ENCODE measurements at places on chromosomes 6 and 20. TPM values are rescaled to one million over a fixed set of nuclear protein-coding genes. Genes with fewer than 3 reads are reported as not detected.

GTPBP2 gene
- total RNA-seq: 30.7 TPM

STXBP5 gene
- 13.6 TPM for total RNA-seq

PLG gene
- total RNA-seq: 10.7 TPM

GABRR1 gene
- not detected for total RNA-seq

DNA sequence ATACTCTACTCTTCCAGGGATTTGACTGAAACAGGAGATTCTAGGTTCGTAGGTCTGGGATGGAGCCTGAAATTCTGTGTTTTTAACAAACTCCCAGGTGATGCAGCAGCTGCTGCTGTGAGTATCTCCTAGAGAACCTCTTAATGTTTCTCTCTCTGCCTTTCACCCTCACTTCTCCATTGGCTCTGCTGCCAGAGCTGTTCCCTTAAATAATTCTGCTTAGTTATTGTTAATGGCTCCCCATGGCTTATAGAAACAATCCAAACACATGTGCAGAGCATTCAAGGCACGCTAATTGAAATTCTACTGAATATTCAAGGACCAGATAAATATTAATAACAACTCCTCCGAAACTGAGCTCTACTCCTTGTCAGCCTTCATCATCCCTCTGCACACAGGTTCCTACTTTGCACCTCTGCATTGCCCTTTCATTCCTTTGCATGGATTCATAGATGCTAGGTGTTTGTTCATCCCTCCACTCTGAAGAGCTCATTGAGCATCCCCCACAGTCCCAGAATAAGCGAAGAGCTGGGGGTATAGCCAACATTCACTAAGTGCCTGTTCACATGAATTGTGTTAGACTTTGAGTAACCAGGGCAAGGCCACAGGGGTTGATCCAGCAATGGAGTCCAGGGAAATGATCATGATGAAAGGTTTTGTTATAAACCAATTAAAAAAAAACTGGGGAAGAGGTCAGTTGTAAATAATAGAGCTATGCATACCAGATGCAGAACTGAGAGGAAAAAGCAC lies 488.4 kb upstream of the JAG1 start:
- H3K4me3 ChIP-seq: no peak overlapping the region
- H3K4me1 ChIP-seq: peaks cover 13% of the 10 kb centered on the region
- DNase-seq: no peak

DNA sequence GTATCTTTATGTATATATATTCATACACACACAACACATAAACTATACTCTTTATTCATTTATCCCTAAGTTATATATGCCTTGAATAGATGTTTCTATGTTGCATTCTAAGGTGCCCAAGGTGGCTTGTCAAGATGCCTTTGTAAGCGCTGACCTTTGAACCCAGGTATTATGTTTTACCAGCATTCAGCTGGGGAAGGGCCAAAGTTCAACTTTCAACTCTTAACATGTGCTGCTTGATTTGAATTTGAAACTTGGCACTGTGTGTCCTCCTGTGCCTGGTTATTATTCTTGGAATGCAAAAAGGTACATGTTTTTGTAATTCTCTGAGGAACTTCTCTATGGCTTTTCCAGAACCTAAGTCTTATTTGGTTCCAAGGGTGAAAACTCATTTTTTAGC lies 146.5 kb downstream of the EDN1 start:
- no peak for DNase-seq
- no peaks in the 10 kb centered on the region for H3K27me3 ChIP-seq
- H3K4me1 ChIP-seq: no peaks in the 10 kb centered on the region
- no peak overlapping the region for H3K4me3 ChIP-seq
- H3K27ac ChIP-seq: no peak overlapping the region

GRCh38 chr6:46305833-46306232 lies 135.1 kb upstream of the ENPP5 start:
- DNase-seq: no peak
- peaks cover 4% of the 10 kb centered on the region for H3K4me1 ChIP-seq
- H3K4me3 ChIP-seq: no peak overlapping the region
- no peak overlapping the region for H3K27ac ChIP-seq
- H3K27me3 ChIP-seq: no peaks in the 10 kb centered on the region

- no peaks in the 10 kb centered on the region for H3K4me1 ChIP-seq
- H3K4me3 ChIP-seq: no peak overlapping the region
- no peak overlapping the region for H3K27ac ChIP-seq
- no peaks in the 10 kb centered on the region for H3K27me3 ChIP-seq
- DNase-seq: no peak
Observed at GRCh38 chr6:157455731-157456523, 74.9 kb downstream of the ZDHHC14 start.

DNA sequence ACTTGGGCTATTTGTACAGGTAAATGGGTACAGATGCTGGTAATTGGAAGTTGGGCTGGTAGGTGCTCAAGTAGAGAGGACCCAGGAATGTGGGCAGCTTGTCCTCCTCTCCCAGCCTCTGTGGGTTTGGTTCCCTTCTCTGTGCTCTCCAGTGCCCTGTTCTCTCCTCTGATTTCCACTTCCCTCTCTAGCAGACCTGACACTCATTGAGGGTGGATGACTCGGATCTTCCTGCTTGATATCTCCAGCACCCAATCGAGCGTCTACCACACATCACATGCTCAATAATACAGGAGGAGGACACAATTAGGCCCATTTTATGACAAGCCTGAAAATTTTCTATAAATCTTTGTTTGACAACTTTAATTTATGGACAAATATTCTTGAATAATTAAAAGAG lies 23.7 kb downstream of the CST1 start:
- H3K4me1 ChIP-seq: no peaks in the 10 kb centered on the region
- no peaks in the 10 kb centered on the region for H3K27me3 ChIP-seq
- no peak for DNase-seq
- no peak overlapping the region for H3K4me3 ChIP-seq

TINAG gene
- not detected for total RNA-seq

DNA sequence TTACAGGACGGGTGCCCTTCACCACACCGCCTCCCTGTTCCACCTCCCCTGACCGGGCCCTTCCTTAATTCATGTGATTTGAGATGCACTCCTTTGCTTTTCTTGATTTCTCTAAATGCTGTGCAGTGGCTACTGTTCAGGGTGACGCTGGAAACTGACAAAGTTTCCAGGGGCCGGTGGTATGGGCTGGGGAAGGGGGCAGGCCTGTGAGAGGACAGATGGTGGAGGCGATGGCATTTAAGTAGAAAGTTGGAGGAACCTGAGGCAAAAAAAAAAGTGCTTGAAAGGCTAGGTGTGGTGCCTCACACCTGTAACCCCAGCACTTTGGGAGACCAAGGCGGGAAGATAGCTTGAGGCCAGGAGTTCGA lies 121.6 kb upstream of the RNF24 start:
- H3K36me3 ChIP-seq: no peaks in the 10 kb centered on the region
- H3K4me3 ChIP-seq: no peak overlapping the region

B3GAT2 gene
- not detected for total RNA-seq

- no peak overlapping the region for H3K27ac ChIP-seq
- no peaks in the 10 kb centered on the region for H3K27me3 ChIP-seq
- H3K36me3 ChIP-seq: peaks cover 14% of the 10 kb centered on the region
- no peak for DNase-seq
- H3K4me3 ChIP-seq: no peak overlapping the region
- no peaks in the 10 kb centered on the region for H3K4me1 ChIP-seq
Observed at GRCh38 chr6:17423026-17423425, 29.6 kb downstream of the CAP2 start.

- peak within 1 kb of the TSS; percentile 99 for H3K4me3 ChIP-seq
- H3K4me1 ChIP-seq: peaks cover 8% of the 10 kb centered on the region
- no peaks in the 10 kb centered on the region for H3K36me3 ChIP-seq
- DNase-seq: peak; percentile 96
- H3K27ac ChIP-seq: peak within 1 kb of the TSS; percentile 74
Observed at GRCh38 chr20:1118336-1119127, at the start of gene PSMF1. PSMF1 (plus strand) TSS chr20:1118602; CDS start chr20:1118774, 172 bp downstream.

DNA sequence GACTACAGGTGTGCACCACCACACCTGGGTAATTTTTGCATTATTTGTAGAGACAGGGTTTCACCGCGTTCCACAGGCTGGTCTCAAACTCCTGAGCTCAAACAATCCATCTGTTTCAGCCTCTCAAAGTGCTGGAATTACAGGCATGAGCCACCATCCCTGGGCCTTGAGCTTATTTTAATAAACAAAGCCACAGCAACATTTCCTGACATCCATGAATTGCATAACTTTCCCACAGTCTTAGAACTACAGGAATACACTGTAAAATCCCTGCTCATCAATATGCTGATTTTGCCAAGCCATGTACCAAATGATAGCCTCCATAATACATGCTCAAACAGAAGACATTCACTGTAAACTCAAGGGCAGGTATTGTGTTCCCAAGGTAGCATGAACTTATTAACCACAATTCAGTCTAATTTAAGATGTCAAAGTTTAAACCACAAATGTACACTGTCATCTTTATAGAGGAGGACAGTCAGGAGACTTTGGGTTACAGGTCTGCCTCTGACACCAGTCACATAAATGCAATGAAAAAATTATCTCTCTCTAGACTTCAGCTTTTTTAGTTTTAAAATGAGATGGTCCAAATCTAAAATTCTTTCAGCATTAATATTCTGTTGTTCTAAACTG lies 40.0 kb downstream of the NUDT3 start:
- no peaks in the 10 kb centered on the region for H3K4me1 ChIP-seq
- no peaks in the 10 kb centered on the region for H3K27me3 ChIP-seq
- H3K36me3 ChIP-seq: no peaks in the 10 kb centered on the region
- no peak for DNase-seq

GRCh38 chr6:33692078-33692759 lies 19.3 kb downstream of the UQCC2 start:
- H3K36me3 ChIP-seq: peaks cover 12% of the 10 kb centered on the region
- no peak overlapping the region for H3K4me3 ChIP-seq
- no peaks in the 10 kb centered on the region for H3K4me1 ChIP-seq
- H3K27me3 ChIP-seq: no peaks in the 10 kb centered on the region
- no peak for DNase-seq

BCLAF1 gene
- 42.6 TPM for total RNA-seq

DNA sequence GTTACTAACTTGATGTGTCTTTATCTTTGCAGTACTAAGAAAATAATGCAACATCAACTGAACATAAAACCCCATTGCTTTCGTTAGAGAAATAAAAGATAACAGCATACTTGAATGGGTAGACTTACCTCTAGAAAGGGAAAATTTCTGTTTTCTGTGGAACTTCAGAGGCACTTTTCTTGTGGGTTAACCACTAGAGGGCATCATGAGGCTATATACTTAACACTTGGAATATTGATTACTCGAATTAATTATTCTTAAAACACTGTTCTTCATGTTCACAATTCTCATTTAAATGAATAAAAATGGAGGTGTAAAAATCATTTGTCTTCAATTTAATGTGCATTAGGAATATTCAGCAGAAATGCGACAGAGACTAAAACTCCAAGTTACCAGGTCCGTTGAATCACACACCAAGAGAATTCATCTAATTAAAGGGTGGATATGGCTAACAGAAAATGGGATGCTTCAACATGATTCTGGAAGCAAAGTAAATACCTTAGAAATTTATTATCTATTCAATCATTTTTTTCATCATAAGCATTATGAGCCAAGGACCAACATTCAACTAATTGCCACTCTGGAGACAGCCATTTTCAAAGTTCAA lies 330.8 kb upstream of the PREP start:
- no peaks in the 10 kb centered on the region for H3K27me3 ChIP-seq
- H3K27ac ChIP-seq: no peak overlapping the region
- H3K36me3 ChIP-seq: no peaks in the 10 kb centered on the region
- no peak overlapping the region for H3K4me3 ChIP-seq
- no peak for DNase-seq

DNA sequence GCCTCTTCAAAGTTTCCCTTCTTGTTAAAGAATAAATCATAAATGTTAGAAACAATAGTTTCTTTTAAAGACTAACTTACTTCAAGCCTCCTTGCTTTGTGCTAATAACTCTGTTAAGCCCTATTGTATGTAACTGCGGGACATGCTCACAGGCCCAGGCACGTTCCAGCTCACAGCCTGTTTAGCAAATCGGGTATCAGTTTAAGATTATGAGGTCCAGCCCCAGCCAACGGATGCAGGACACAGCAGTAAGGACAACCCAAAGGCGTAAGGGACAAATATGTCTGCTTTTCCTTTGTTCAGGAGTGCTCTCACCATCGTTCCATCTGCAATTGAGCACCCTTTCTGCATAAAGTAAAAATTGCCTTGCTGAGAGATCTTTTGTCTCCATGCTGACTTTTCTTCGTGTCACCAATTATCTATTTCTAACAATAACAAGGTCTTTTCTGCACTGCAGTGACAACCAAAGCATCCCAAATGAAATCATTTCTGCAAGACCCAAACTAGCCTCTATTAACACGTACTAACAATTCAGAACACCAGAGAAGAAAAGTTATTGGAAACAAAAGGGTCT lies 1.4 kb downstream of the C6orf52 start:
- H3K4me3 ChIP-seq: peak overlapping the region; percentile 87
- no peaks in the 10 kb centered on the region for H3K27me3 ChIP-seq
- DNase-seq: no peak

- H3K4me1 ChIP-seq: no peaks in the 10 kb centered on the region
- no peak for DNase-seq
- H3K27me3 ChIP-seq: no peaks in the 10 kb centered on the region
- no peaks in the 10 kb centered on the region for H3K36me3 ChIP-seq
Observed at GRCh38 chr6:42338744-42339222, 112.9 kb downstream of the TRERF1 start.

GRCh38 chr6:134419716-134420115 lies 101.8 kb upstream of the SGK1 start:
- no peak overlapping the region for H3K27ac ChIP-seq
- DNase-seq: no peak
- H3K36me3 ChIP-seq: no peaks in the 10 kb centered on the region

GRCh38 chr20:38043512-38044300 lies 10.2 kb downstream of the RPRD1B start:
- no peak for DNase-seq
- no peak overlapping the region for H3K27ac ChIP-seq
- H3K36me3 ChIP-seq: peaks cover 16% of the 10 kb centered on the region
- H3K27me3 ChIP-seq: no peaks in the 10 kb centered on the region

DNA sequence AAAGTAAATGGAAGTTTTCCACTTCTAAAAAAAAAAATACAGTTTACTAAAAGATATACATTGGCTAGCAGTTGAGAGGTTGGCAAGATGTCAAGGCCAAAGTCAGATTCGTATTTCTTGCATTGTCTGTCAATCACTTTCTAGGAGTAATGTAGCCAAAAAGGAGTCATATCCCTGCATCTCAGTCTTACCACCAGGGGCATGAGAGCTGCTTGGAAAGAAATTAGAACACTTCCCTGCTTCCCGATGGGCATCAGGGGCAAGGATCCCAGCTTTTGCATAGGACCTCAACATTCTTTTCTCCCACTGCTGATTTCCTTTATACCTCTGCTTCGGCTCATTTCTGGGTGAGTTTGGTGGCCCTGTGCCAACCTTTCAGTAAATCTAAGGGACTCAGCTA lies 581.0 kb upstream of the MAP3K7 start:
- no peak overlapping the region for H3K4me3 ChIP-seq
- DNase-seq: no peak
- H3K36me3 ChIP-seq: no peaks in the 10 kb centered on the region

DOK5 gene
- total RNA-seq: not detected

LY6G6C gene
- not detected for total RNA-seq

BMP7 gene
- total RNA-seq: not detected

DNA sequence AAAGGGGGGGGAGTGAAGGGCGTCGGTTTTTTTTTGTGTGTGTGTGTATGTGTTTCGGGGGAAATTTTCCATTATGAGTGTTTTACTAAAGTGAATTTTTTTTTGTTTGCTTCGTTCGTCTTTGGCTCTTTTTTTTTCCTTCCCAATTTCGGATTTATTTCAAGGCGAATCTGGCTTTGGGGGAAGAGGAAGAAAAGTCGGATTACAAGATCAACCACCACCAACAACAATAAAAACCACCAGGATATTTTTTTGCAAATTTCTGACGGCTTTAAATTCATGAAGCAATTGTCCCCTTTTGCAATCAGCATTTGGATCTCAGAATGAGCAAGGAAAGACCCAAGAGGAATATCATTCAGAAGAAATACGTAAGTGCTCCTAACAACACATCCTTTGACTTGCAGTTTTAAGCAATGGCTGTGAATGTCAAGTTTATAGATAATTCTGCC lies 372 bp downstream of the JARID2 start:
- no peaks in the 10 kb centered on the region for H3K36me3 ChIP-seq
- H3K27ac ChIP-seq: peak overlapping the region; percentile 94
- no peaks in the 10 kb centered on the region for H3K27me3 ChIP-seq
- H3K4me1 ChIP-seq: peaks cover 8% of the 10 kb centered on the region

Measured in ascending aorta (tissue), 2 donors.